Amniotic stem cell (primary cell): ENCODE measurements at places on chromosomes 1 and 21.

GRCh38 chr21:45329261-45330074 lies 41.8 kb upstream of the POFUT2 start:
- DNase-seq: no peak

DNA sequence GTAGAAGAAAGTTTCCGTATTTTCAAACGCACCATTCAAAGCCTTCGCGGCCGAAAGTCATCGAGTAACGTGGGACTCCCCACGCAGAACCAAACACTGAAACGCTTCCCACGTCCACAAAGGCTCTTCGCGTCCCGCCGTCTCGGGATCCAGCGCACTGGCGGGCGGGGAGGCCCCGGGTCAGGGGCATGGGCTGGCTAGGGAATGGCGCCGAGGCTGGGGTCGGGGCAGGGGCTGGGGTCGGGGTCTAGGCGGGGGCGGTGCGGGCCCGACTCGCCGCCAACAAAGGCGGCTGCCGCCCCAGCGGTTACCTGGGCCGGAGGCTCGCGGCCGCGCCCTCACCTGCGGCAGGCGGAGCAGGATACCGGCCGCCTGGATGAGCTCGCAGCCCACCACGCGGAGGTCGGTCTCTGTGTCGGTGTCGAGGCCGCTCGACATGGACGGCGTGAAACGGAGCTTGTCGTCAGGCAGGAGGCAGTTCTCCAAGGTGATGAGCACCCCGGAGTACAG lies 403 bp downstream of the CCNL2 start:
- no peak for DNase-seq

DNA sequence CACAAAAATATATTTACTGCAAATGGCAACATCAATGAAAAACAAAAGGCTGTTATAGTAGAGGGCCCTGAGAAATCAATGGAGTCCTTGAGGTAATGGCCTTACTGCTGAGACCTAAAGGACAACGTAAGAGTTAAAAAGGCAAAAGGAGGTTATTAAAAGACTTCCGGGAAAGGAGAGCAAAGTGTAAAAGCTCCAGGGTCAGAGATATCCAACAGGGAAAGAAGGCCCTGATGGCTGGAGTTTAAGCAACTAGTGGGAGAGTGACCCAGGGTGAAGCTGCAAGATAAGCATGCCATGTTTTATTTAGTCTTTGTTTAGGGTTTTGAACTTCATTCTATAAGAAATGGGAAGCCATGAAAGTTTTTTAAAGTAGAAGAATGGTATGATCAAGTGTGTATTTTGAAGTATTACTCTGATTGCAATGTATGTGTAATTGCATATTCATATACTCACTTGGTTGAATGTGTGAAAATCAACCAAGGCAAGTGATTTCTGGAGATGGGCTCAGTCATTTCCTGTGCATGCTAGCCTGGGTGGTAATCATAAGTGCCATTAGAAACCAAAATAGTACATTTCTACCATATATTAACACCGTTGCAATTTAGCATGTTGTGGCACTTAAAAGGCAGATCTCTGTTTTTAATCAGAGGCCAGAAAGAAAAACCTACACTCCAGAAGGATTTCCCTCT lies 5.3 kb upstream of the DPYD start:
- DNase-seq: no peak

DNA sequence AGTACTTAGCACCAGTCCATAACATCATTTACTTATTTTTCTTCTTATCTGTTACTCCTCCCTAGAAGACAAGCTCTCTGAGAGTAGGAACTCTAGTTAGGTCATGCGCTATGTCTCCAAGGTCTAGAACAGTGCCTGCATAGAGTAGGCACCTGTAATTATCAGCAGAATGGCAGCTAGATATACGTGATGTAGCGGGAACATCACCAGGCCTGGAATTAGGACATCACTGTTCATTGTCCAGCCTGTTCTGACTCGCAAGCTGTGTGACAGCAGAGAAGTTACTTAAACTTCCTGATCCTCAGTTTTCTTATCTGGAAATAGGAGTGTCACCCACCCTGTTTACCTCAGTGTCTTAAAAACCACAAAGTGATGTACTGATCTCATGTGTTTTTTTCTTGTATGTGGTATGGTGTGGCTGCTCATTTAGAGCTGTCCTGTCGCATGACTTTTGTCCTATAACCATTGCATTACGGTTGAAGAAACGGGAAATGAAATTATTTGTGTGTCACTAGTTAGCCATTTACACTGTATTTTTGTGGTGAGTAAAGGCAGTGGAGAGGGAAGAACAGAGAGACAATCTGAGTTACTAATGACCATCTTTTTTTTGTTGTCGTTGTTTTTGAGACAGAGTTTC lies 37.1 kb upstream of the EXO1 start:
- no peak for DNase-seq

DNA sequence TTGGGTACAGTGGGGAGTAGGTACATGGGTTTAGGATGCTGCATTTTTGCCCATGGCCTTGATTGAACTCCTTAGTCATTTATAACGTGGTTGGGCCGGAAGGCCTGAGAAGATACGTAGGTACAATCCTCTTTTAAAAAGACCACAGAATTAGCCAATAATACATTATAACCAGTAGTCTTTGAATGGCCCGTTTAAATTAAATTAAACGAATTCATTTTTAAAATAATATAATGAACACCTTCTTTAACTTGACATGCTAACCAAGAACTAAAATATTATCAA lies 20.1 kb upstream of the ADAR start:
- no peak for DNase-seq

DNA sequence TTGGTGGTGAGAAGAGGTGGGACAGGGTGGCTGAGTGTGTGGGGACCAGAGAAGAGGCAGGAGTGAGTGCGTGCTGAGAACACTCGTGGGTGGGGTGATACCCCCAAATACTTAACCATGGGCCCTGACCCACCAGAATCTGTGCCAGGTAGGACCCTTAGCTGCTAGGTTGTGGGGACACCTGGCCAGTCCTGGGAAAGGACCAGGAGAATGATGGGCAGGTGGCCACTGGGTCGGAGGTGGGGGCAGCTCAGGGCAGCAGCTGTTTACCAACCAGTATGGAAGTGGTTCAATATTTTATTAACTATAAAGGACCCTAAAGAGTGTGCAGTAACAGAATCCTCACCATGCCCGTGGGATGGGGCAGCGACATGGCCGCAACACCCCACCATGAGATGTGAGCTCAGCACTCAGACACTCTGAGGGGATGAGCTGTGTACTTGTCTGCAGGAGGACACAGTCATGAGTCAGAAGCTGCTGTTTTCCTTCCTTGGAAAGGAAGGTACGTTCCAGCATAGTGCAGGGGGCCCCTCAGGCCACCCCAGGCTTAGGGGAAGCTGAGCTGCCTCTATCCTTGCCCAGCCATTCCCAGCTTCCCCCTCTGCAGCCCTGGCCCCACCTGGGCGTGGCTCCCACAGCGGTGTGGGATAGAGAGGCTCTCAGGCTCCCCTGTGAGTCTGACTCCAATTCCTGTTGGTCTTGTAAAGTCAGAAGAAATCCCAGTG lies 25.4 kb downstream of the TEX35 start:
- peak; percentile 24 for DNase-seq

GRCh38 chr1:118989878-118990378 lies 1.8 kb upstream of the TBX15 start:
- DNase-seq: no peak
